Tibial nerve (tissue), 4 donors: ENCODE measurements at places on chromosomes 7 and 10.

DNA sequence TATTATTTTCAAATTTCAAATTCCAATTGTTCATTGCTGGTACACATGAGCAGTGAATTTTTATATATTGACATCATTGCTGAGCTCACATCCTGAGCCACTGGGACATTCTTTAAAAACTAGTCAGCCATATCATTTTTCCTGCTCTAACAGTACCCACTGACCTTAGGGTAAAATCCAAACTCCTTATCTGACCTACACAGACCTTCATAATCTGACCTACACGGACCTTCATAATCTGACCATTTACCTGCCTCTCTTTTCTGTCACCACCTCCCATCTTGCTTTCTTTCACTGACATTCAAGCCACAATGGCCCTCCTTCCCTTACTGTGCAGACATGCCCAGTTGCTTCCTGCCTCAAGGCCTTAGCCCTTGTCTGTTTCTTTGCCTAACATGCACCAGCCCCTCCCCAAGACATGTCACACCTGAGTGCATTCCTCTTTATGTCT is 16.1 kb upstream of the CUZD1 start:
- DNase-seq, result no peak
- no peaks in the 10 kb centered on the region for H3K4me1 ChIP-seq
- no peak overlapping the region for H3K27ac ChIP-seq
- peaks cover 7% of the 10 kb centered on the region for H3K36me3 ChIP-seq
- no peak overlapping the region for H3K4me3 ChIP-seq

DNA sequence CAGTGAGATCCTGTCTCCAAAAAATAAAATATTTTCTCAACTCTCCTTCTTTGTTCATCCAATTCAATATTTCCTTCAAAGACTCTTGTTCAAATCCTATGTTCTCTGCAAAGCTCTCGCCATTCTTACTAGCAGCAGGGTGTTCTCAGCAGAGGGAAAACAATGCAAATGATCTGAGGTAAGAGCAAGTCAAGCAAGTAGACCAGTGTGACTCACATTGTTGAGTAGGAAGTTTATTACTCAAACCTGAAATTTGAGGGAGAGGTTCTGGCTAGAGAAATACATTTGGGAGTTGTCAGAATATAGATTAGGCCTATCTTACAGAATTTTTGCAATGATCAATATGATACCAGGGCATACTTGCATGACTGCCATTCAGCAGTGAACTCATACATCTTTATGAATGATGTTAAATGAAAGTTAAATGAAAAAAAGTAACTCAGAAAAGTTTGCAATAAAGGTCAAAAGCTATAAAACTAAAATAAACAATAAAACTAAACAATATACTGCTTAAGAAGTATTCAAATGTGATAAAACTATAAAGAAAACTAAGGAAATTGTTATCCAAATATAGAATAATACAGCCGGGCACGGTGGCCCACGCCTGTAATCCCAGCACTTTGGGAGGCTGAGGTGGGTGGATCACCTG is 5.8 kb downstream of the IDE start:
- peaks cover 34% of the 10 kb centered on the region for H3K4me1 ChIP-seq
- H3K27me3 ChIP-seq, result no peaks in the 10 kb centered on the region

DNA sequence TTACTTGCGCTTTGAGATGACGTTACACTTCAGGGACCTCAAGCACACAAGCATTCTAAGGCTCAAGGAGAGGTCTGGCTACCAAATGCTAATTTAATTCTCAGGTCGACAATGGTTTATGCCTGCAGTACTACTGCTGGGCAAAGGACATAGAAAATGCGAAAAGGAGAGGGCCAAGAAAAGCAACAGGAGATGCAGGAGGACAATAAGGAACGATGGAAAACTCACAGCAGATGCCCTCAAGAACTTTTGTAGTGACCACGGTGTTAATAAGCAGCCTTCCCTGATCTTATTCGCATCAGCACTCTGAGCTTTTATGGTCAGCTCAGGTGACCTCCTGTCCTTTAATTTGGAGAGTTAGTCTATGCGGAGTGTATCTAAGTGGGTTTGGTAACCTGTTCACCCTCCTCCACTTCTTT is 146.3 kb downstream of the GPR85 start:
- DNase-seq, result no peak
- H3K27me3 ChIP-seq, result no peaks in the 10 kb centered on the region
- H3K4me1 ChIP-seq, result peaks cover 40% of the 10 kb centered on the region
- H3K4me3 ChIP-seq, result peak overlapping the region; percentile 28

DNA sequence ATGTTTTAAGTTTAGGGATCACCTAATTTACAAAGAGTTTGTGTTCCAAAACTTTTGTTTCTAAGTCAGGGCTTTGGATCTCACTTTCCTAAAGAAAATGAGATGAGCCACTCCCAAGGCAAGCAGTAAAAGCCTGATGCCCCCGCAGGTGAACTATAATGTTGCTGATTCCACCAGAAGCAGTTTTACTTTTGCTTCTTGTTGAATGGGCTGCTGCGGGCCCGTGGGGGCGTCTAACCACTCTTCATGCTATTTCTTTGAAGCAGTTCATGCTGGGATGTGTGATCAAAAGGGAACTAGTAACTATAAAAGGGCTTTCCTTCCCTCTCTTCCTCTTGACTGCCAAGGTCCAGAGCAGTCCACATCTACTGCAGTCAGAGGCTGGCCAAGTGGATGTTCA is 118.7 kb upstream of the NEBL start:
- H3K27me3 ChIP-seq, result no peaks in the 10 kb centered on the region
- no peak for DNase-seq
- no peaks in the 10 kb centered on the region for H3K36me3 ChIP-seq
- no peak overlapping the region for H3K27ac ChIP-seq
- H3K4me1 ChIP-seq, result no peaks in the 10 kb centered on the region

DNA sequence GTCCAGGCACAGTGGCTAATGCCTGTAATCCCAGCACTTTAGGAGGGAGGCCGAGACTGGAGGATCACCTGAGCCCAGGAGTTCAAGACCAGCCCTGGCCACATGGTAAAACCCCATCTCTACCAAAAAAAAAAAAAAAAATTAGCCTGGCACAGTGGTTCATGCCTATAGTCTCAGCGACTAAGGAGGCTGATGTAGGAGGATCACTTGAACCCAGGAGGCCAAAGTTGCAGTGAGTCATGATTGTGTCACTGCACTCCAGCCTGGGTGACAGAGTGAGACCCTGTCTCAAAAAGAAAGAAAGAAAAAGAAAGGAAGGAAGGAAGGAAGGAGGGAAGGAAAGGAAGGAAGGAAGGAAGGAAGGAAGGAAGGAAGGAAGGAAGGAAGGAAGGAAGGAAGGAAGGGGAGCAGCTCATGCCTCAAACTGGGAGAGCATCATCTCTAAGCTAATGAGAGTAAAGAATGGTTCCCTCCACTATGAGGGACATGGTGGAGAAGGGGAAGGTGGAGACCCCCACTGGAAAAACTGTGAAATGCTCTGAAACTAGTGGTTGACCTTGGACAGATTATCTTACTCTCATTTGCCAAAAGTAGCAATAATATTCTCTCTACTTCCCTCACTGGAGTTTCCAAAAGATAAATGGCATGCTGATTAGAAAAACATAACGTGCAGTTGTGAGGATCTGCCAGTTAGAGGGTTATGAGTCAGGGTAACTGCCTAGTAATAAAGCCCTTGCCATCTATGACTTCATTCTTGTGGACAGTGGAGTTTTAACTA is 16.8 kb downstream of the GIMAP5 start:
- no peaks in the 10 kb centered on the region for H3K4me1 ChIP-seq
- no peaks in the 10 kb centered on the region for H3K27me3 ChIP-seq
- no peak overlapping the region for H3K27ac ChIP-seq
- DNase-seq, result no peak
